Activated CD4-positive, alpha-beta T cell treated with anti-CD3 and anti-CD28 coated beads, Interleukin-2, amount 10 ng/mL, durations not matched to agents 7 days and 5 days (primary cell): ENCODE measurements at places on chromosomes 2 and 18. TPM values are rescaled to one million over a fixed set of nuclear protein-coding genes. Genes with fewer than 3 reads are reported as not detected.

The RAB6C gene
- not detected for total RNA-seq

The TRAPPC8 gene
- total RNA-seq = 45.9 TPM

The NETO1 gene
- not detected for total RNA-seq

The PRKAG3 gene
- total RNA-seq = not detected

The CMPK2 gene
- 94.3 TPM for total RNA-seq

The APCDD1 gene
- total RNA-seq = not detected

The CEP192 gene
- total RNA-seq = 55.1 TPM

The LOXHD1 gene
- 0.35 TPM for total RNA-seq

The AFTPH gene
- 38.9 TPM for total RNA-seq

The TRIM43 gene
- total RNA-seq = not detected

The SMYD5 gene
- 16.5 TPM for total RNA-seq

The NTSR2 gene
- total RNA-seq = not detected

The SCG2 gene
- total RNA-seq = 0.10 TPM

The ACMSD gene
- total RNA-seq = not detected

The SCYGR4 gene
- total RNA-seq = not detected

The TNFRSF11A gene
- 9.1 TPM for total RNA-seq

The SERPINB4 gene
- total RNA-seq = not detected

The RGPD3 gene
- total RNA-seq = not detected

The CDH19 gene
- not detected for total RNA-seq

The UGT1A3 gene
- not detected for total RNA-seq

The ABCG5 gene
- total RNA-seq = not detected

The TGFA gene
- 0.07 TPM for total RNA-seq

The TDRD15 gene
- total RNA-seq = not detected

The IL36B gene
- total RNA-seq = not detected

The GPR148 gene
- not detected for total RNA-seq

The CTNNA2 gene
- total RNA-seq = not detected

The FOXD4L1 gene
- total RNA-seq = 0.25 TPM

The FEV gene
- total RNA-seq = not detected

The HOXD12 gene
- not detected for total RNA-seq

The COLEC12 gene
- not detected for total RNA-seq

The IL1RN gene
- total RNA-seq = 0.37 TPM

The CNGA3 gene
- total RNA-seq = not detected

The PPP1R1C gene
- total RNA-seq = not detected

The GALR1 gene
- not detected for total RNA-seq

The POMC gene
- total RNA-seq = 4.1 TPM
